Stimulated activated CD4-positive, alpha-beta T cell treated with anti-CD3 and anti-CD28 coated beads, Interleukin-15, amount 100 ng/mL, for 1 hour (primary cell): ENCODE measurements at places on chromosomes 2 and 18.

DNA sequence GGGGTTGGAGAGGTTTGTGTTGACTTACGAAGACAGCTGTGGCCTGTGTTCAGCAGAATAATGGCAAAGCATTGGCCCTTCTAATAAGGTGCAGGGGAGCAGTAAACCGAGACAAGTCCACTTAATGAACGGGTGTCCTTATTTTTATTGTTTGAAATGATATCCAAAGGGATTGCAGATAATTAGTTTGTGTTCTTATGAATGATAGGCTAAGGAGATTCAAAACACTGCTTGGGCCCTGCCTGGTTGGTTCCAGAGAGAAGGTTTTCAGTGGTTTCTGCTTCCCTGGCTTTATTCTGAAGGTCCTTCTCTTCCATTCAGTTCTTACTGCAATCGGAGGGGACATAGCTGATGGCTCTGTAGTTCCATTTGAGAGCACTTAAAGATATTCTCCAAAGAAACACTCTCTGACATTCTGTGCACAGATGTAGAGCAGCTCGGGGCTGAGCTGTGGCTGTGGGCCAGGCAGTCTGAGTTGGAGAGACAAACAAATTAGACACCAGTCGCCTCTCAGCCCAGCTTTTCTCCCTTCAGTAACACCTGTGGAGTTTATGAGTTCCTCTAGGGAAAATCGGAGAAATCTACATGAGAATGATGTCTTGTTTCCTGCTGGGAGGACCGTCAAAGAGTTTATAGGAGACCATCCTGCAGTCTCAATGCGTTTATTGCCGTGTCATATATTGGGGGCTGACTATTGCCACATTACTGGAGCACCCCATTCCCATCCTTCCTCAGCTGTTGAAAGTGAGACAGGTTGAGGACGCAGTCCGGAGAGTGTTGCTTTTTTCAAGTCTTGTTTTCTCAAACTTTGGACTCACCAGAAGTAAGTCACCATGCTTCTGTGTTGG lies 6.5 kb downstream of the GREB1 start:
- no peak for DNase-seq

GRCh38 chr18:8503248-8503647 lies 106.0 kb upstream of the RAB12 start:
- DNase-seq = no peak

- no peak for DNase-seq
Observed at GRCh38 chr2:220078439-220078838, 451.0 kb downstream of the SLC4A3 start.

DNA sequence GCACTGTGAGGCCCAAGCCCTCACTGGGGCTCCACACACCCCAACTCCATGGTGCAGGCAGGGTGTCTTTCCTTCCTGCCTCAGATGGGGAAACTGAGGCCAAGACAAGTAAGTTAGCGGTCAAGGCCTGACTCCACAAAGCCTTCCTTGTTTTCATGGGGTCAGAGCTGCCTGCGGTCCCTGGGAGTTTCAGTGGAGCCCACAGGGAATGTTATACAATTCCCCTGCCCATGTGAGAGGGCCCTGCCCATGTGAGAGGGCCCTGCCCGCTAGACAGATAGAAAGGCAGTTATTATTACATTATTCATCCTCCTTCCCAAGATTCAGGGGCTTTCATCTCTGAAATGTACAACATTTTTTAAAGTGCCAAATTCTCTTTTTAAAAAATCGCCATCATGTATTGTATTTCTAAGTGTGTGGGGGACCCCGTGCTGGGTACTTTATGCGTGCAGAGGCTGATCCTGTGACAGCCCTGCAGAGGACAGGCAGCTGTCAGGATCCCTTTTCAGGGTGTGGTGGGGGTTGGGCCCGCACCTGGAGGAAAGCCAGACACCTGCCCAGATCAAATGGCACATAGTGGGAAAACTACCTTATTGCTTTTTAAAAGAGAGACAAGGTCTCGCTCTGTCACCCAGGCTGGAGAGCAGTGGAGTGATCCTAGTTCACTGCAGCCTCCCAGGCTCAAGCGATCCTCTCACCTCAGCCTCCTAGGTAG lies 23.4 kb downstream of the FBLN7 start:
- DNase-seq = no peak

- DNase-seq = no peak
Observed at GRCh38 chr18:58887613-58887963, 22.9 kb downstream of the ZNF532 start.

GRCh38 chr2:241003369-241003768 lies 5.0 kb downstream of the SNED1 start:
- no peak for DNase-seq

DNA sequence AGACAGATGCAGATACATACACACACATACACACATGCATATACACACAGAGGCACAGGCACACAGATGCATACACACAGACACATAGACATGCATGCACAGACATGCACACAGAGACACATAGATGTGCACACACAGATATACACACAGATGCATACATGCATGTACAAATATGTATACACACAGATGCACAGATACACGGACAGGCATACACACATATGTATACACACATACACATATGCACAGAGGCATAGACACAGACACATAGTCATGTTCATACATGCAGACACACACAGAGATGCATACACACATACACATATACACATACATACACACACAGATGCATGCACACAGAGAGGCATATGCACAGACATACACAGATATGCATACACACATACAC lies 437.3 kb upstream of the SMIM21 start:
- no peak for DNase-seq

DNA sequence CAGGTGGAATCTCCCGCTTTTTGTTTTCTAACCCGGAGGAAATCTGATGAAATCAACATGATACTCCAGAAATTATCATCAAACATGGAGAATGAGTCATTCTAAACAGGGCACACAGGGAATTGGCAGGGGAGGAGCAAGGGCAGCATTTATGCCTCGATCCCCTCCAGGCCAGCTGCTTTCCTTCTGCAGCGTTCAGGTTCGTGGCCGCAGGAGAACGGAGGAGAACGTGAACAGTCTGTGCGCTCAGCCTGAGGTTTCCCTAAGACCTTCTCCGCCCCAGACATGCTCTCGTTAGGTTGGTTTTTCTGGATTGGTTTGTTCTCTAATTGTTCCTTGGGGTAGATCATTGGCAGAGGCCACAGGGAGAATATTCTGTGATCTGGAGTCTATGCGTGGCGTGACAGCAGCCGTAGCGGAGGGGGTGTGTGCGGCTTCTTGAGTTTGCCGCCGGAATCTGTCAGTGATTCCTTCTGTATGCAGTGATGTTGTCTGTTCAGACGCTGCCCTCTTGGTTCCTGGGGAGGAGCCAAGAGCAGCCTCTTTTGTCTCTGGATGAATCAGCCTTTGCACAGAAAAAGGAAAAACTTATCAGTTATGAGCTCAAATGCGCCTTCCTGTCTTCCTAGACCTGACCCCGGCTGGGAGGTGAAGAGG lies 75.9 kb downstream of the SH3BP4 start:
- no peak for DNase-seq

- DNase-seq = no peak
Observed at GRCh38 chr2:28764909-28765711, 13.5 kb downstream of the PPP1CB start.
